ENCODE measurements at places on chromosomes 1 and 21. TPM values are rescaled to one million over a fixed set of nuclear protein-coding genes. Genes with fewer than 3 reads are reported as not detected.

The GABRD gene
- total RNA-seq, result not detected

The RGS18 gene
- total RNA-seq, result 0.48 TPM

The TMEM81 gene
- 2.0 TPM for total RNA-seq

The NEK2 gene
- total RNA-seq, result 31.1 TPM

The CCDC27 gene
- total RNA-seq, result not detected

The AMY1A gene
- total RNA-seq, result not detected

The GRIK1 gene
- total RNA-seq, result not detected

The HOOK1 gene
- total RNA-seq, result 6.3 TPM

The ANKRD45 gene
- total RNA-seq, result 0.42 TPM

The CLDN14 gene
- not detected for total RNA-seq

The CD2 gene
- total RNA-seq, result not detected

The WNT3A gene
- not detected for total RNA-seq

The SLC5A3 gene
- 8.6 TPM for total RNA-seq

The GFI1 gene
- total RNA-seq, result 0.10 TPM

The LIN28A gene
- not detected for total RNA-seq

The MEX3A gene
- total RNA-seq, result 3.5 TPM

The TMEM59 gene
- 137 TPM for total RNA-seq

The LRRC53 gene
- total RNA-seq, result not detected

The ZYG11A gene
- total RNA-seq, result 2.8 TPM

The NTRK1 gene
- not detected for total RNA-seq

The DPT gene
- not detected for total RNA-seq

The ASCL5 gene
- total RNA-seq, result not detected

The TMEM240 gene
- 0.28 TPM for total RNA-seq

The GABPB2 gene
- total RNA-seq, result 10.9 TPM

The CNKSR1 gene
- 19.1 TPM for total RNA-seq

The PYHIN1 gene
- 0.11 TPM for total RNA-seq

The NMNAT2 gene
- total RNA-seq, result 0.24 TPM

The PRUNE1 gene
- total RNA-seq, result 12.8 TPM

The TUFT1 gene
- 59.9 TPM for total RNA-seq

The OVAAL gene
- total RNA-seq, result not detected

The AMPD1 gene
- not detected for total RNA-seq

The FCRL1 gene
- not detected for total RNA-seq

The ZBTB8OS gene
- total RNA-seq, result 46.6 TPM

The OR2AK2 gene
- not detected for total RNA-seq

The RGL1 gene
- 1.1 TPM for total RNA-seq
